ENCODE measurements at places on chromosomes 5 and 9.
A peak's percentile ranks its signal among the peaks of the same experiment; 100 is the strongest.

DNA sequence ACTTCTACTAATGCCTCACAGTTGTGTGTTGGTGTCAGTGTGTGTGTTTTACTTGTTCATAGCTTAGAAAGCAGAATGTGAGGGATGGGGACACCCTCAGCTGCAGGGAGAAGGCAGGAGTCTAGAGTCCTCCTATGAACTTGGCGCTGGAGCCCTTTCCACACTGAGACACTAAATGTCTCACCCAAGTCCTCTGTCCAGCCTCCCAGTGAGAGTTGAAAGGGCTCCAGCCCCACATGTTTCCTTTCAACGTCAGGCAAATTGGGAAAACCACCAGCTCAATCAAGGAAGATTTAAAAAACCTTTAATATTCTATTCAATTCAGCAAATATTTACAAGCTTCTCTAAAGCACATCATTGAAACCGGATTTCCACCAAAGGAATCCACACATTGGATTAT lies 167.6 kb upstream of the MSX2 start:
- DNase-seq: no peak

DNA sequence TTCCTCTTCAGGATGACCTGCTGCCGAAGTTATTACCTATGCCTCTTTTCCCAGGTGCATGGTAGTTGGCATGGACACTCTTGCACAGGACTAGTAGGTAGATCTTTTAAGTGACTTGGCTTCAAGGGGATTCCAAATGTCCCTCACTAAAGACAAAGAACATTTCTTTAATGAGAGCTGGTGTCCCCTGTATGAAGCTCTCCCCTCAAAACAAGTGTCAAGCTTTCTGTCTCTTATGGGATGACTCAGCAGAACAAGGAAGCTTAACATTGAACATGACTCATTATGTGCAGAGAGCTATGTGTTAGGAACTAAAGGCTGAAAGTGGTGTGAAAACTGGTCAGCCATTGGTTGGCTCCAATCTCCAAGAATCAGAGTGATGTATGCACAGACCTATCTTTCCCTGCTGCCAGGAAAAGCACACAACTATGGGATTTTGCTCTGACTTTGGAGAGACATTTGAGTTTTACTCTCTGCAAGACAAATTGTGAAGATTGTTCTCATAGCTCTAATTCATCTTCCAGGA lies 120.5 kb downstream of the PRDM6 start:
- peak; percentile 15 for DNase-seq

DNA sequence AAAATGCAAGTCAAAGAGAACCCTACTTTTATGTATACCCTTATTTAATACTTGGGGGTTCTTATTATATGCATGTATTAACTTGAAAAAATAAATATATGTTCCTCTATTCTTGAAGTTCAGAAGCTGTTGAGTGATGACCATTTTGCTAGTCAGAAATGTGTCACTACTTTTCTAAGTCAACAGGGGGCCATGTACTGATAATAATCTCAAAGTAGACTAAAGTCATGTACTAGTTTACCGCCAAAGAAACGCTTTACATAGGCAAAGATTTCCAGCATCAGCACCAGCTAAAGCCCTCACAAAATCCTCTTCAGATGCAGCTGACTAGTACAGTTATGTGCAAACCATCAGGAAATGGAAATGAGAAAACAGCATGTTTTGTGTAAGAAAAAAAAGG lies 5.7 kb upstream of the BHMT start:
- DNase-seq: no peak

DNA sequence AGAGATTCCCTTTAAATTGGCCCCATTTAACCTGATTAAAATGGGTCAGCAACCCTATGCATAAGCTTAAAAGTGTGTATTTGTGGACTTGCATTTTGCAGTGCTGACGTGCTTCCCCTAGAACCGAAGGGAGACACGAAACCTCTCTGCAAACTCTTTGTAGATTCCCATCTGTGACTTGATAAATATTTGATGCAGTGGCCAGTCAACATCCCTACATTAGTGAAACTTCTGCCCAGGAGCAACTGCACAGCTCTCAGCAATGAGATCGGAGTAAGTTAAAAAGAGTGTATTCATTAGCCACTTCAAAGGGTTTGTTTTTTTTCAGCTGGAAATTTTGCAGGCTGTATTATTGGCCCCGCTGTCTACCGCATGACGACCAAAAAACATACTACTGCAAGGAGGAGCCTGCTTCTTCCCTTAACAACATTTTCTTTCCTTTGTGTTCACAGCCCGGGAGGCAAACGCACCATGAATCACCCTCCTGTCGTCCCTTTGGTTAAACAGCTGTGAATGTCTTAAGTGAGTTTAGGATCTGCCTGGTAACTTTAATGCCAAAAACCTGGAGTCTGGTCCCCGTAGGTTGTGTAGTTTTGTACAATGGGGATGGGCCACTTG lies 38.0 kb upstream of the TCERG1 start:
- no peak for DNase-seq

- no peak for DNase-seq
These were observed 159.0 kb downstream of the HACD4 start for GRCh38 chr9:20872340-20872977.

DNA sequence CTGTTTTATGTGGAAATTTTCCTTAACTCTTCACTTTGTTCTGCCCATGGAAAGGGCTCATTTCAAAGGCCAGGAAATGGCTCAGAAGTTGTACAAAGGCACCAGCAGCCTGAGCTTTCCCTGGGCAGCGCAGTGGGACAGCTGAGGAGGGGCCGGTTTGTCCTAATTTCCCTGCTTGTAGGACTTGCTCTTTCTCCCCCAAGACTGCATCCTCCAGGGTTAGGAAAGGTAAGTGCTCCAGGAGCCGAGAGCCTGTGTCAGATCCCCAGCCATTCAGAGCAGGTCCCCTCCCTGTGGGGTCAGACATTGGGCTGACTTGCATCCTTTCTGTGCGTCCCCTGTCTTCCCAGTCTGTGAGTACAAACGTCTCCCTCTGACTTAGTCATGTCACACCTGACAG lies 43.5 kb downstream of the AGXT2 start:
- DNase-seq: no peak

DNA sequence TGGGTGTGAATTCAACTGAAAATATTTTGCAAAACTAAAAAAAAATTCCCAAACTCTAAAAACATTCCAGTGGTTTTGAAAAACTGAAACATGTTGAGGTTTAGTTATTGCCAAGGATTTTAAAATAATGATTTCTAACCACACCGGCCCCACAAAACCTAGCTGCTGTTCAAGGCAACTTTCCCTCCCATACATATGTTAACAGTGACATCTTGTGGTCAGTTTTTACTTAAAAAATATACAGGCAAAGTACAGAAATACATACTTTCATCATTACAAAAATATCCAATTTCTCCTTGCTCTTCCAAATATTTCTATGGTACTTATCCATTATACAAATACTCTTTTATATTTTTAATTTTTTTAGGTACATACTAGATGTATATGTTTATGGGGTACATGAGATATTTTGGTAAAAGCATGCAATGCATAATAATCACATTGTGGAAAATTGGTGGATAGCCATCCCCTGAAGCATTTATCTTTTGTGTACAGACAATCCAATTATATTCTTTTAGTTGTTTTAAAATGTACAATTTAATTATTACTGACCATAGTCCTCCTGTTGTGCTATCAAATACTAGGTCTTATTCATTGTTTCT lies 34.4 kb upstream of the MRPS30 start:
- DNase-seq: peak; percentile 70

DNA sequence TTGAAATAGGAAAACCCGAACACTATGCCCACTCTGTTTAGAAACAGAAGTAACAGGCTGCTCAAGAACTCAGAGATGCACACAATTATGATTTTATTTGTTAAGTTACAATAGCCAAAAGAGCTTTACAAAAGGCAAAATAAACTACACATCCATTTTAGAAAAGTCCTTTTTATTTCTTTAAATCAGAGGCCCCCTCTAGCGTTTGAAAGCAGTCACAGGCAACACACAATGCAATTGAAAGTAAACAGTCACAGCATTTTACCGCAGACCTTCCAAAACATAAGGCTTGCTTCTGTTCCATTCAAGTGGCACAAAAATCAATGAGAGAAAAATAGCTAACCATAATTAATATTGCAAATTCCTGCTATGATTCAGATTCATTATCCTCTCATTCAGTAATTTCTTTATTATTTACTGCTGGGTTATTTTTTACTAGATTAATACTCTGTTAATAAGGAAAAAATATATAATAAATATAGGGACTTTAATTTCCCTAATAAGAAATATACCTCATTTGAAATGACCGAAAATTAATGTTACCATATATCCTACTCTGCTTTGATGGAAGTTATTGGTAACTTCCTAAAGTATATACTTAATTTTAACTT lies 78.3 kb downstream of the CEP120 start:
- peak; percentile 15 for DNase-seq

- no peak for DNase-seq
These were observed 79.2 kb upstream of the UBTD2 start for GRCh38 chr5:172362755-172363154.

DNA sequence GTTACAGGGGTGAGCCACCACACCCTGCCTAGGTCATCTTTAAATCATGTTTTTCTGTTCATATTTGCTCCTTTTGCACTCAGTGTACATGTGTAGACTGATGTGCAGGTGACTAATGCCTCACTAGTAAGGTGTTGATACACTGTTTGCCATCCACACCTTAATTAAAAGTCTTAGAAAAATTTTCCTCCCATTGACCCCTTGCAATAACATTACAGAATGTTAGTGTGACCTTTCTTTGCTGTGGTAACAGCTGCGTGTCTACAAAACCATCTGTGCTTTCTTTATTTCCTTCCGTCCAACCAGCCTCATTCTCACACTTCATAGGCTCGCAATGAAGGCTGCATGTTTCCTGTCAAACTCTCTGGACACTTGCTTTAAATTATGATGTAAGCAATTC lies 6.6 kb upstream of the CEMIP2 start:
- DNase-seq: no peak

DNA sequence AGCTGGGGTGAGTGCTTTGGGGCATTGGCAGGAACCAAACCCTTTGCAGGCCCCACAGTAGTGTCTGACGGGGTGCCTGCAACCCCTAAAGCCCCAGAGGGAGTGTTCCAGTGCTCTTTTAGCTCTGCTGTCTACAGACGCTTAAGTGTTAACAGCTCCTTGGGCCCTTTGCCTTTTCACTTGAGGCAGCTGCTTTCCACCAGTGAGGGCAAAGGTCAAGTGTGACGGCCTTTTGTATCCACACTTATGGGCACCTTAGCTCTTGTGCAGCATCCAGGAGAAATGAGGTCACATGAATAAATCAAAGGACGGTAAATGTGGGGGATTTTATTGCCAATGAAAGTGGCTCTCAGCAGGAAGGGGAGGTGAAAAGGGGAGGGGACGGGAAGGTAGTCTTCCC lies 241.4 kb upstream of the PCSK5 start:
- no peak for DNase-seq

- no peak for DNase-seq
These were observed 213.0 kb downstream of the CRB2 start for GRCh38 chr9:123568691-123569688.

GRCh38 chr5:80937584-80938356 lies 22.4 kb upstream of the RASGRF2 start:
- DNase-seq: no peak

DNA sequence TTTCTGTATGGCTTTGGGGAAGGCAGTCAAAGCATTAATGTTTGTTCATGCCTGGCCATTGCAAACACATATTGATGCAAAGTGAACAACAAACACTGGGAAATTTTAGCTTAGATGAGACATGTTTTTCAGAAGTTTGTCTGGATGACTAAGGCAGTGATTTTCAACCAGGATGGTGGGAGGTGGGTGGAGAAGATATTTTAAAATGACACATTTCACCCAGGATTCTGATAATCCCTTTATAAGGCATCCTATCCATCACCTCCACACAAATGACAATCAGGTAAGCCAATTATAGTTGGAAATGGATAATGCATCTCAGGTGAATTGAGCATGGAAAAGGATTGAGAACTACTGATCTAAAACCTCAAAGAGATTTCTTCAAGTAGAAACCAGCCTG lies 57.4 kb upstream of the SV2C start:
- DNase-seq: no peak

- no peak for DNase-seq
These were observed 548.9 kb downstream of the HINT1 start for GRCh38 chr5:130616161-130616560.

- peak; percentile 71 for DNase-seq
These were observed 168.4 kb upstream of the MAP1B start for GRCh38 chr5:71938895-71939294.

DNA sequence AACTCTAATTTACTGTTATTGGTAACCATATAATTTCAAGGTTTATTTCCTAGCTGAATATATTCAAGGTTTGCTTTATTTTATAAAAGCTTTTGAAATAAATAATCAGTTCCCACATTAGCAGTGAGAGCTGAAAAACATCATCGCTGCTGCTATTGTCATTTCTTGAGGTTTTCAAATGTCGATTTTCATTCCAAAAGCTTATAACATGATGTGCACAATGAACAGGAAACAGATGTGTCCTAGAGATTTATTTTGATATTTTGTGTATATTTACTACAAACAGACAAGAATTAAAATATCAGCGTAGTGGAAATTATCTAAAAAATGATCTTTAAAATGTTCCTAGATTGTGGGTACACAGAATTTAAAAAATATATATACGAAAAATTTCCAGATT lies 10.5 kb upstream of the ITGA1 start:
- DNase-seq: no peak

DNA sequence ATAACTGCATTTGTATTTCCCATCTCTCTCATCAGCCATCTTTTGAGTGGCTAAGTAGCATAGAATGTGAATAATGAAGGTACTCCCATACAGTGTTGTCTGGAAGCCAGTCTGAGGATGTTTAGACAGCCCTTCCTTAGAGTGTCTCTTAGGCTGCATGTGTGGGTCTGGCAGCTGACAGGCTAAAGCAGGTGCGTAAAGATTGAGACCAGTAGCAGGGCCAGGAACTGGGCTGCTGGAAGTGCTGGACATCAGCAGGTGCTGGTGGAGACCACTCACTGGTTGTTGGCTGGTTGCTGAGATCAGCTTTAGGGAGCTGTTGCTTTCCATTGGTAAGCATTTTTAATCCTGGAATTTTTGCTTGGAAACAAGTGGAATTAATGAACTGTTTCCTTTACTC lies 197.5 kb downstream of the PCSK5 start:
- DNase-seq: no peak

- no peak for DNase-seq
These were observed 61.8 kb downstream of the RAB24 start for GRCh38 chr5:177241768-177242167.

DNA sequence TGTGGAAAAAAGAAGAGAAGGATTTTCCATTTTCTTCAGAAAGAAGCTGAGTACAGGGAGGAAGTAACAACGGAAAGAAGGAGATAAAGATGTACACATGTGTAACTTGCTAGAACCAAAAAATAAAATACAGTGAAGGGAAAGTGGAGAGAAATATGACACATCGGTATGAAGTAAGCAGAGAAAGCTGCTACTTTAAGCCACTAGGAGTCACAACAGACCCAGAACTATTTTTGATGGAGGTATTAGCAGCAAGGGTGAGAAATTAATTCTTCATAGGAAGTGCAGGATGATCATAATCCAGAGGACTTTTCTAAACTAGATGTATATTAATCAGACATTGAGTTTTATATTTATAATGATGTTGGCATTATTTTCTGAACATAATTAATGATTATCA lies 88.5 kb downstream of the FAM174A start:
- DNase-seq: peak; percentile 16

- DNase-seq: no peak
These were observed 52.4 kb downstream of the VCAN start for GRCh38 chr5:83523929-83524328.

GRCh38 chr5:31854181-31855133 lies 215.5 kb downstream of the PDZD2 start:
- DNase-seq: no peak

All from SK-N-DZ (cell line).